ENCODE measurements at places on chromosomes 11 and 22. TPM values are rescaled to one million over a fixed set of nuclear protein-coding genes. Genes with fewer than 3 reads are reported as not detected.

The TSPAN32 gene
- 2.6 TPM for total RNA-seq

The BATF2 gene
- 1.1 TPM for total RNA-seq

The APOL5 gene
- total RNA-seq: 0.74 TPM

The TREH gene
- total RNA-seq: not detected

The DCUN1D5 gene
- total RNA-seq: 25.5 TPM

The DBX1 gene
- total RNA-seq: not detected

The SAA1 gene
- 1.6 TPM for total RNA-seq

- H3K4me3 ChIP-seq: no peak overlapping the region
- no peaks in the 10 kb centered on the region for H3K27me3 ChIP-seq
- no peaks in the 10 kb centered on the region for H3K36me3 ChIP-seq
- H3K27ac ChIP-seq: no peak overlapping the region
Observed at GRCh38 chr11:88535916-88536547, 198.5 kb upstream of the CTSC start.

DNA sequence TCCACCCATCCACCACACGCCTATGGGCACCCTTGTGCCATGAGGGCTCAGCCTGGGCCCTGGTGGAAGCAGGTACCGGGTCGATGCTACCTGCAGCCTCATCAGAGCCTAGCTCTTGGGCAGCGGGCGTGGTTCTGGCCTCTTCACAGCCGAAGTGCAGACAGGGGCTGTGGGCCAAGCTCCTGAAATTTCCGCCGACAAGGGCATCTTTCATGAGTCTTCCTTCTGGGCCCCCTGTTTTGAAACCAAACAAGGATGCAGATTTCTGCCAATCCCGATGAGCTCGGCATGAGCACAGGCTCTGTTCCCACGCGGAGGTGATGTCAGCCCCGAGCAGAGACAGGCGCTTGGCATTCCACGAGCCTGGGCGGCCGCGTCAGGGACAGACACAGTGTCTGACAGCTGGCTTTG, 22.6 kb upstream of the MGAT3 start:
- peak; percentile 74 for DNase-seq
- H3K27ac ChIP-seq: peak overlapping the region; percentile 82
- peaks cover 68% of the 10 kb centered on the region for H3K4me1 ChIP-seq
- peaks cover 10% of the 10 kb centered on the region for H3K36me3 ChIP-seq

DNA sequence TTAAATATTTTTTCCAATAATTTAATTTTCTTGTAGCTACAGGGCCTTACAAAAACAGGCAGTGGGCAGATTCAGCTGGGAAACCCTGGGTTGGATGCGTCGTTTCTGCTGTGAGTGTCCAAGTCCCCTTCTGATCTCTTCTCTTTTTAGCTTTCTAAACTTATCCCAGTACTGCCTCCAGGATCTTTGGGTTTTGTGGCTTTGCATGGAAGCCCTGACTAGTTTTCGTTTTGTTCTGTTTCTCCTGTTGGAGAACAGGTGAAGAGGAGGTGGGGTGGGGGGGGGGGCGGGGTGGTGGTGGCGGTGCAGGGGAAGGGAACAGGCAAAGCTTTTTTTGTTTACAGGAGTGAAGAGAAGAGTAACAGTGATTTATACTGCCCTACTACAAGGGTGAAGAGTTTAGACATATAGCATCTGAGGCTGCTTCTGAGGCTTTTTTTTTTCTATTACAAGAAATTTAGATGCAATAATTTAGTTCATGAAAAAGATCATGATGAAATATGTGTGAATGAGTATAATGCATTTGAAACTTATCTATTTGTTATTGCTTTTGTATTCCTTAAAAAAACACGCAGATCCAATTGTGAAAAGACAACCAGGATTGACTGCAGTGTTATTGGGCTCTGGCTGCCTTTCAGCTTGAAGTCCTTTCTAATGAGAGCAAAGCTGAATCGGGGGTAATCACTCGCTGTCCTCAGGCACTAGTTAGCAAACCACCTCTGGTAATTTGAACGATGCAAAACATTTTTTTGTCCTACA, 142.9 kb downstream of the NCAM1 start:
- peak overlapping the region; percentile 56 for H3K27ac ChIP-seq
- H3K36me3 ChIP-seq: no peaks in the 10 kb centered on the region
- no peak for DNase-seq
- peaks cover 30% of the 10 kb centered on the region for H3K4me1 ChIP-seq
- no peaks in the 10 kb centered on the region for H3K27me3 ChIP-seq

DNA sequence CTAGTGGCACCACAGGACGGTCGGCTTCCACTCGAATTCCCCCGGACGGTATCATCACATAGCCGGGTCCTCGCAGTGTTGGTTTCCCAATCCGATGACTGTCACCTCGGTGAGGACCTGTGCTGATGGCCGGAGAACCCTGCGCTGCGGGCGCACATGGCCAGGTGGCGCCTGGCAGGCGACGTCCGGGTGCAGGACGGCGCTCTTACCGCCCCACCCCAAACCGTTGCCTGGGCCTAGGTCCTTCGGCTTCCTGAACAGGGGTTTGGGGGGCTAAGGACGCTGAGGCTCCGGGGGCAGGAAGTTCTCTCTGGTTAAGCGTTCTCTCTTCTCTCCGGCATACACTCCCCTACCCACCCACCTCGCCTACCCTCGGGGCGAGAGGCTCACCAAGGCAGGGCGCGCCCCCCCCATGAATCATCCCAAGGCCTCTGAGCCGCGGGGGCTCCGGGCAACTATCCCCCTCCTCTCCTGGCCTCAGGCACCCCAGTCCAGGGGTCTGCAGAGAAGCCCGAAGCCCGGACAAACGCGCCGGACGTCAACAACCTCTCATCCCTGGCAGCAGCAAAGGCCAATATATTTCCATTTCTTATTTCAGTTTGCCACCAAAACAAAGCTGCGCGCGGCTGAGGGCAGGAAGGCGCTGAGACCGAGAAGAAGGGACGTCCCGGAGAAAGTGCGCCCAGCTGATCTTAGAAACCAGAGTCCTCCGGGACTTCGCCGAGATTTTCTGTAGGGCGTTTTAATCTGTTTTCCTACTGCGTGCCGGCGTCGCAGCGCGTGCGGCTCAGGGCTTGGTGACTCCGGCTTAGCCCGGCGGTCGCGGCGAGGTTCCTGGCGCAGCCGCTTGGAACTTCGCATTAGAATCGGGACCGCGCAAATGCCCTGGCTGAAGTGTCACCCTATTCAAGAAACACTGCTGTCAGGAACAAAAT, 5.6 kb downstream of the ALX4 start:
- peaks cover 25% of the 10 kb centered on the region for H3K4me1 ChIP-seq
- H3K27ac ChIP-seq: no peak overlapping the region
- H3K36me3 ChIP-seq: no peaks in the 10 kb centered on the region
- H3K27me3 ChIP-seq: peaks cover 42% of the 10 kb centered on the region

- H3K4me1 ChIP-seq: peaks cover 18% of the 10 kb centered on the region
- no peak for DNase-seq
- H3K27me3 ChIP-seq: no peaks in the 10 kb centered on the region
Observed at GRCh38 chr11:134025082-134025429, 43.8 kb upstream of the JAM3 start.

GRCh38 chr11:79396674-79397073, 44.2 kb downstream of the TENM4 start:
- H3K36me3 ChIP-seq: no peaks in the 10 kb centered on the region
- no peak for DNase-seq
- H3K4me3 ChIP-seq: no peak overlapping the region
- no peak overlapping the region for H3K27ac ChIP-seq
- H3K27me3 ChIP-seq: no peaks in the 10 kb centered on the region

GRCh38 chr11:120579611-120580031, 68.1 kb downstream of the GRIK4 start:
- no peaks in the 10 kb centered on the region for H3K4me1 ChIP-seq
- no peaks in the 10 kb centered on the region for H3K36me3 ChIP-seq
- no peaks in the 10 kb centered on the region for H3K27me3 ChIP-seq
- H3K4me3 ChIP-seq: no peak overlapping the region
- no peak overlapping the region for H3K27ac ChIP-seq

- H3K27ac ChIP-seq: peak overlapping the region; percentile 34
- no peak overlapping the region for H3K4me3 ChIP-seq
- no peaks in the 10 kb centered on the region for H3K27me3 ChIP-seq
Observed at GRCh38 chr11:9138612-9139579, 47.5 kb upstream of the SCUBE2 start.

- no peak for DNase-seq
- H3K4me3 ChIP-seq: no peak overlapping the region
- no peaks in the 10 kb centered on the region for H3K27me3 ChIP-seq
- no peaks in the 10 kb centered on the region for H3K4me1 ChIP-seq
- no peaks in the 10 kb centered on the region for H3K36me3 ChIP-seq
Observed at GRCh38 chr11:66936311-66936711, 21.9 kb downstream of the PC start.

- no peaks in the 10 kb centered on the region for H3K36me3 ChIP-seq
- no peak for DNase-seq
- H3K27ac ChIP-seq: peak overlapping the region; percentile 95
- H3K27me3 ChIP-seq: no peaks in the 10 kb centered on the region
Observed at GRCh38 chr11:2991452-2992233, 486 bp downstream of the NAP1L4 start.

GRCh38 chr22:25666308-25666707, 75.7 kb upstream of the MYO18B start:
- H3K27me3 ChIP-seq: no peaks in the 10 kb centered on the region
- H3K27ac ChIP-seq: peak overlapping the region; percentile 28
- H3K4me3 ChIP-seq: no peak overlapping the region
- peaks cover 42% of the 10 kb centered on the region for H3K4me1 ChIP-seq
- no peak for DNase-seq

DNA sequence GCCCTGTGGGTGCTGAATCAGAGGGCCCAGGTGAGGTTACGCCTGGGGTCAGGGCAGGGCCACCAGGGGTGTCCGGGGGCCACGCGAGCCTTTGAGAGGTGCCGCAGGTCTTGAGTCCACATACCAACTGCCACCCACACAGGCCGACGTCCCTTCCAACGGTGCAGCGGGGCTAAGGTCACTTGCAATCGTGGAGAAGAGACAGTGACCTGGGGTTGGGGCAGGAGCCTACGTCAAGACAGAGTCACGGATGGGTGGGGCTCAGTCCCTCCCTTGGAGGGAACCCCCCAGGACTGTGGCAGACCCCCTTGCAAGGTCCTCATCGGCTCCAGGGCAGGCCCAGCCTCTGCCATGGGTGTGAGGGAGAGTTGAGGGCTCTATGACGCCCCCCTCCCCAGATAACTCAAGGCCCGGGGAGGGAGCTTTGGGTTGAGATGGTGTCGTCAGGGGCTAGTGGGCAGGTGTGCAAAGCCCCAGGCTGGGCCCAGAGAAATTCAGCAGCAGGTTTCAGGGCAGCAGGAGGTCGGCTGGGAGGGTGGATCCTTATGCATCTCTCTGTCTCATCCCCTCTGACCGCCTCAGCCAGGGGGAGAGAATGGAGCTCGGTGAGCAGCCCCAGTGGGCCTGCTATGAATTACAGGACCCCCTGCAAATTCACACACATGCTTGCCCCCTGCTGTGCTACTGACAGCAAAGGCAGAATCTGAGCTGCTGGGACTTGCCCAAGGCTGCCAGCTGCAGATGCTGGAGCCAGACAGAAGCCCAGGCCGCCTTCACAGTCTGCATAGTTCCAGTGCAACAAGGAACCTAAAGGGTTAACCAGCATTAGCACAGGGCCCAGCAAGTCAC, 60.0 kb downstream of the MYEOV start:
- no peak overlapping the region for H3K27ac ChIP-seq
- peak; percentile 18 for DNase-seq
- no peaks in the 10 kb centered on the region for H3K27me3 ChIP-seq
- no peaks in the 10 kb centered on the region for H3K4me1 ChIP-seq
- no peaks in the 10 kb centered on the region for H3K36me3 ChIP-seq
- H3K4me3 ChIP-seq: no peak overlapping the region

DNA sequence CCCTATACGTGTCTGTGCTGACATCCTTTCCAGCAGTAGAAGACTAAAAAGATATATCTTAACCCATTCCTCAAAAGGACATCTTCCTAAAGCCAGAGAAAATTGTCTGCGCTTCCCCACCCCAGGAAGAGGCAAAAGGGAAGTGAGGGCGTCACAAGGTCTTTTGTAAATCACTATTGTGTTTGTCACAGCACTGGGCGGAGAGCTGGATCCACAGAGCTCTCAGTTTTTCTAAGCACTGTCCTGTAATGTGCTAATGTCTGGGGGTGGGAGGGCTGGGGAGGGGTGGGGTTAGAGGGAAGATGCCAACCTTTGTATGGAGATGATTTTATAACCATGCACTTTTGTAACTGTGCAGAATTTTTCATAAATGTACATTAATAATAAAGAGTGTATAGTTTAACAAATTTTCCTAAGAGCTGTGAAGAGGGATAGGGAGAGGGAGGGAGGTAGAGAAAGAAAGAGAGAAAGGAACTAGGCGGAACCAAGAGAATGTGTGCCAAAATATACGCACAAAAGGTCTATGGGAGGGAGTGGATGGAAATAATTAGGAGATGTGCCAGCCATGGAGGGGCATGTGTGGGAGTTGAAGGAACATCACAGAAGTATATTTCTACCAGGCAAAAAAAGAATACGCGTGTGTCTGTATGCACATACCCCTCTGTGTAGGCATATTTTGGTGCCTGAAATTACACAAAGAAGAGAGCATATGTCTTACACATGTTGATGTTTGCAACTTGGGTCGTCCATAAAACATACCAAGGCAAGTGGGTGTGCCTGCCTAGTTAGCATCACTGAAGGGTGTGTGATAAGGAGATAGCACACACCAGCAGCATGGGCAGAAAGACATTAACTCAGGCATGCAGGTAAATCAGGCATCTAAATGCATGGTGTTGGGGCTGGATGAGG, 9.8 kb downstream of the LRRC55 start:
- no peaks in the 10 kb centered on the region for H3K36me3 ChIP-seq
- H3K27me3 ChIP-seq: no peaks in the 10 kb centered on the region
- no peaks in the 10 kb centered on the region for H3K4me1 ChIP-seq
- no peak for DNase-seq
- no peak overlapping the region for H3K27ac ChIP-seq
- no peak overlapping the region for H3K4me3 ChIP-seq

DNA sequence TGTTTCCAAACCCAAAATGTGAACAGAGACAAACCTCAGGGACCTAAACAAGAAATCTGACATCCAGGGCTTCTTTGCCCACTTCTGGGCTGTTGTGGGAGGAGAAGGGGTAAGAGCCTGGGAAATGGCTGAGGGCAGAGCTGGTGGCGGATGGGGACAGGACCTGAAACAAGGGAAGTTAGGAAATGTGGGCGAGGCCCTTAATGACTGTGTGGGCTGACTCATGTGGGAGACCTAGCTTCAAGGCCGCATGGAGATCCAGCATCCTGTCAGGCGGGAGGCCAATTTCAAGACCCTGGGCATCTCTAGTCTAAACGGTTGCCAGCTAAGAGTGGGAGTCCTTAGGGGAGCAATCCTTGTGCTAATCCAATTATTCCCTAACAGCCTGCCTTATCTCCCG, 2.1 kb upstream of the OAF start:
- H3K36me3 ChIP-seq: no peaks in the 10 kb centered on the region
- H3K27me3 ChIP-seq: no peaks in the 10 kb centered on the region
- peak overlapping the region; percentile 46 for H3K27ac ChIP-seq
- DNase-seq: peak; percentile 84
- peaks cover 45% of the 10 kb centered on the region for H3K4me1 ChIP-seq
- no peak overlapping the region for H3K4me3 ChIP-seq

DNA sequence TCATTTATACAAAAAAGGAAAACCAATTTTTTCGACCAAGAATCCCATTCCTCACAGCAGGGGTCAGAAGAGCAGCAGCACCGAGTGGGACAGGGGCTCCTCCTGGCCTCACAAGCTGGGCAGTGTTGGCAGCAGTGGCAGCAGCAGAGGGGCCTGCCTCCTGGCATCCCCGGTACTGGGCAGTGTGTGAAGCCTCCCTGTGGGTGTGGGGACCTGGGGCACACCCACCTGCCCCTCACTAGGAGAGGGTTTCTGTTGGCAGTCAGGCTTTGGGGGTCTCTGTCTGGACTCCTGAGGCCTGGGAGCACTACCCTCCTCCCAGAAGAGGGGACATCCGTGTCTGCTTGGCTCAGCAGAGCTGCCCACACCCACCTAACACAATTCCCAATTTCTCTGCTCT, 67.8 kb downstream of the NECTIN1 start:
- H3K4me1 ChIP-seq: no peaks in the 10 kb centered on the region
- H3K4me3 ChIP-seq: no peak overlapping the region
- H3K27me3 ChIP-seq: no peaks in the 10 kb centered on the region
- no peaks in the 10 kb centered on the region for H3K36me3 ChIP-seq

Measured in right atrium auricular region (tissue), 2 donors.